ENCODE measurements at places on chromosomes 4 and X.
A peak's percentile ranks its signal among the peaks of the same experiment; 100 is the strongest.

DNA sequence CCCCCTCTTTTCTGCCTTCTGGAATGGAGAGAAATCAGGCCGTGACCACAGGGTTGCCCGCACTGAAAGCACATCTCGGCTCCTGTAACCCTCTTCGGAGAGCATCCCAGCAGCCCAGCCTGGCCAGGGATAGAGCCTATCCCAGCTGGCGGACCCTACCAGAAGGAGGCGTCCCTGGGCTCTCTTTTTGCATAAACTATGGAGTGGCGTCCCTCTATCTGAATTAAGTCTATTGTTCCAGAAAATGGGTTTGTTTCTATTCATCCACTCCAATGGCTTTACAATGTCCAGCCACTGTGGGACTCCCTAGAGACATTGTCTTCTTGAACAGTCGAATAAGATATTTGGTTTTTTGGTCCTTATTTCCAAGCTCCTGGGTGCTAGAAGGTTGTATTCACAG is 689 bp upstream of the NHSL2 start:
- no peak for DNase-seq

- DNase-seq = peak; percentile 33
These were observed 23.0 kb downstream of the RPA4 start for GRCh38 chrX:96906741-96907140.

GRCh38 chr4:8847764-8848163 is 23.9 kb downstream of the HMX1 start:
- DNase-seq = no peak

- no peak for DNase-seq
These were observed 16.9 kb downstream of the TRIM75 start for GRCh38 chr4:165070560-165070959.

- no peak for DNase-seq
These were observed 456.1 kb downstream of the GRXCR1 start for GRCh38 chr4:43348591-43348990.

GRCh38 chr4:120821977-120822376 is 100.5 kb downstream of the PRDM5 start:
- peak; percentile 20 for DNase-seq

DNA sequence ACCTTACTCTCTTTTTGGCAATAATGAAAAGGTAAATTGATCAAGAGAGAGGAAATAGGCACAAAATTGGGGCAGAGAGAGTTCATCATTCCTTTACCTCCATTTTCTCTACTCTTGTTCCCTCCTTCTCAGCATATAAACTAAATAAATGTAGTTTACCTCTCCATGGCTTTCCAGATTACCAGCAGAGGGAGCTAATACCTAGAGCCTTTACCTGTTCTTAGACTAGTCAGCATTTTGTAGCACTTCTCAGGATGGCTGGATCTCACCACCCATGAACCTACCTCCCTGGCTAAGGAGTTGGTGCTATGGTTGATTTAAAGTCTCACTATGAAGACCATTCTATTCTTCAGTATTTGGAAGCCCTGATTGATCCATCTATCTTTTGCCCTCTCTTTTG is 15.7 kb downstream of the OFD1 start:
- peak; percentile 39 for DNase-seq

DNA sequence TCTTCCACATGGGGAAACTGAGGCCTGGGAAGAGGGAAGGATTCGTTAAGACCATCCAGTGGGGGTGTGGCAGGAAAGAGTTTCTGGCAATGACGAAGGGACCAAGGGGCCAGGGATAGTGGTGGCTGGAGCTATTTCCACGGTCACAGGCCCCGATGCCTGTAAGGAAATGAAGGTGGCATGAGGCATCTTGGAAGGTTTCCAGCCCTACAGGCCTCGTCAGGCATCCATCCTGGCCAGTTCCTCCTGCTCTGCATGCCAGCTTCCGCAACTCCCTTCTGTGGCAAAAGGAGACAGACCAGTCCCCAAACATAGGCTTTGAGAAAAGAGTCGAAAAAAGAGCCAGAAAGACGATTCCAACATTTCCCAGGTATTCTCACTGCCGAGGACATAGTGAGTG is 9.2 kb upstream of the C4orf50 start:
- peak; percentile 32 for DNase-seq

DNA sequence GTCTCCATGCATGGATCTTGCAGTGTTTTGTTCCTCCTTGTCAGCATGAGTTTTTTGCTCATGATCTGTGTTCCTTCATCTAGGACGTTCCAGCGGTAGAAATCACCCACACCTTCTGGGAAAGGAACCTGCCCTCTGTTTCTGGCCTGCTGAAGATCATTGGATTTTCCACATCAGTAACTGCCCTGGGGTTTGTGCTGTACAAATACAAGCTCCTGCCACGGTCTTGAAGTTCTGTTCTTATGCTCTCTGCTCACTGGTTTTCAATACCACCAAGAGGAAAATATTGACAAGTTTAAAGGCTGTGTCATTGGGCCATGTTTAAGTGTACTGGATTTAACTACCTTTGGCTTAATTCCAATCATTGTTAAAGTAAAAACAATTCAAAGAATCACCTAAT is 88.2 kb downstream of the MAOA start:
- no peak for DNase-seq

GRCh38 chrX:111338095-111338698 is 67.9 kb upstream of the CAPN6 start:
- no peak for DNase-seq

DNA sequence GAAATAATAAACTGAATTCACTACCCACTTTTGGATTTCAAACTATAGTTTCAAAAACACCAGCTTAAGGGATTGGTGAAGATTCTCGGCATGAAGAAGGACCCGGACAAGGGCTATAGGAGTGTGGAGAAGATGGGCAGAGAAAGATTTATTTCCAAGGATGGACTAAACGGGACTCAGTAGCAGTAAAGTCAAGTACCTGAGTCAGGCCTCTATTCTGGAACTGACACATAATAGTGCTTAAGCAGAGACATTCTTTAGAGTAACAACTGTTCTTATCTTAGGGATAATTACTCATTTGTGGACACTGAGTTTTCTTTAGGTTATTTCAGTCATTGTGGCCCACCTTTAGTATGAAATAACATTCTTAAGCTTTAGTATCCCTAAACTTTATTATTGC is 134.6 kb downstream of the GATB start:
- no peak for DNase-seq

- no peak for DNase-seq
These were observed 104.9 kb downstream of the FAM53A start for GRCh38 chr4:1579001-1579900.

DNA sequence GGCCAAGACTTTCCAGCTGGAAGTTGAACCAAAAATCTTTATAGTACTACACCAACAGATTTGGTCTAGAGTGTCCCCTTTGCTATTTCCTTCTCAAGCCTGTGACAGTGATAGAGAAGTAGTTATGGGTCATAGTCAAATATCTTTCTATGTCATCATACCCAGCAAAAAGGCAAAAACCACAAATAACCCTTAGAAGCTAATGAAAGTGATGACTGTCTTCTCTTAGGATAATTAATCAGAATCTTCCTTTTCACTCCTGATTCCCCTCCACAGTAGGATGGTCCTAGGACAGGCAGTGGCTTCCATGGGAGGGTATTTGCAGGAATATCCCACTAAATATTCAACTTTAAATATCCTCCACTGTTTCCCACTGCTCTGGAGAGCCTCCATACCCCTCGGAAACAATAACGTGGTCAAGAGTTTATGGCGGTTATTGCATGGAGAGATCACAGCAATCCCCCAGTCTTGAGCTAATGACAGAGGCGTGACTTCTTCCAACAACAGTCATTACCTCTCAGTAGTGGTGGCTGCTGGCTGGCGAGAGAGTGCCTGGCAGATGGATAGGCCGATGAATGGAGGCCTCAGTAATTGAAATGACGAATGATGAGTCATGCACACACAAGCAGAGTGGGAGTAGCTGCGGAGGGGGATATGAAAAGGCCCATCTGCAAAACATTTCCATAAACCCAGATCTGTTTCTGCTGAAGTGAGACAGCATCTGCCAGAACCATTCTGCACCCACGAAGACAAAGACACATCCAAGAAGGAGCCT is 154.9 kb downstream of the STK32B start:
- DNase-seq = peak; percentile 41

GRCh38 chr4:3791910-3792542 is 25.8 kb downstream of the ADRA2C start:
- DNase-seq = no peak

DNA sequence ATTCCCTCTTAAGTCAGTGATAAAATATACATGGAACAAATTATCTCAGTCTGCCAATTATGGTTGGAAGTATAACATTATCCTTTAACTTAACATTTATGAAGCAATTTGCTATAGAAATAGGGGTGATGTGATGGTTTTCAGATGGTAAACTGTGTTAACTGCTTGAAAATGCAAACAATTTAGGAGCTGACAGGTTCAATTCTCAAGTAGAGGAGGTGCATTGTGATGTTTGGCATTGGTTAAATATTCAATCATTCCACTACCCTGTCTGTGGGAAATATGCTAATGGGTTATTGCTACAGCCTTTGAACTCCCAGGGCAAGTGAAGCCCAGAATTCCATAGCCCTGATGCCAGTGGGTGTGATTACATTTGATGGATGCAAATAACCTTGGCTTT is 243.4 kb upstream of the GK2 start:
- DNase-seq = no peak

DNA sequence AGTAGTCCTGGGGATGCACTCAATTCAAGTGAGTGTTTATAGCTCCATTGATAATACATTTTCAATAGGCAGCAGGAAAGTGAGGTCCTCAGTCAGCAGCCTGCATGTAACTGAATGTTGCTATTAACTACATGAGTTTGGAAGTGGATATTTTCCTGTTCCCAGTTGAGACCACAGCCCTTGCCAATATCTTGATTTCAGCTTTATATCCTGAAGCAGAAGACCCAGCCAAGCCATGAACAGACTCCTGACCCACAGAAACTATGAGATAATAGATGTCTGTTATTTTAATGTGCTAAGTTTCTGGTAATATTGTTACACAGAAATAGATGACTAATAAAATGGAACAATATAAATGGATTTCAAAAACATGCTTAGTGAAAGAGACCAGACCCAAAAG is 63.7 kb downstream of the VSIG4 start:
- DNase-seq = no peak
